ENCODE measurements at places on chromosomes 3 and 15.

DNA sequence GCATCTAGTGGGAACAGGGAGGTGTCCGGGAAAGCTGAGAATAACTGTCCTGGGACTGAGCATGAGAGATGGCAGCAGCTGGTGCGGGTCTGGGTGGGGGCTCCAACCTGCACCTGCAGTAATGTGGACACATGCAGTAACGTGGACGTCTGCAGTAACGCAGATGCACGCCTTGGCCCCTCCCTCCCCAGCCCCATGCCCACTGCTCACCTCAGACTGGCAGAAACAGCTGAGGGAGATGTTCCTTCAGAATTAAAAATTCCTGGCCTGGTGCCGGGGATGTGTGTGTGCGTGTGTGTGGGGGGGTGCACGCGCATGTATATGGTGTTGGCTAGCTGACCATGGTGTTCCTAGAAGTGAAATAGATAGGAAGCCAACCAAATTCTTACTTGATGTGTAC, 86.7 kb upstream of the OXTR start:
- DNase-seq = no peak

GRCh38 chr3:143298380-143298779, 178.8 kb downstream of the CHST2 start:
- DNase-seq = no peak

DNA sequence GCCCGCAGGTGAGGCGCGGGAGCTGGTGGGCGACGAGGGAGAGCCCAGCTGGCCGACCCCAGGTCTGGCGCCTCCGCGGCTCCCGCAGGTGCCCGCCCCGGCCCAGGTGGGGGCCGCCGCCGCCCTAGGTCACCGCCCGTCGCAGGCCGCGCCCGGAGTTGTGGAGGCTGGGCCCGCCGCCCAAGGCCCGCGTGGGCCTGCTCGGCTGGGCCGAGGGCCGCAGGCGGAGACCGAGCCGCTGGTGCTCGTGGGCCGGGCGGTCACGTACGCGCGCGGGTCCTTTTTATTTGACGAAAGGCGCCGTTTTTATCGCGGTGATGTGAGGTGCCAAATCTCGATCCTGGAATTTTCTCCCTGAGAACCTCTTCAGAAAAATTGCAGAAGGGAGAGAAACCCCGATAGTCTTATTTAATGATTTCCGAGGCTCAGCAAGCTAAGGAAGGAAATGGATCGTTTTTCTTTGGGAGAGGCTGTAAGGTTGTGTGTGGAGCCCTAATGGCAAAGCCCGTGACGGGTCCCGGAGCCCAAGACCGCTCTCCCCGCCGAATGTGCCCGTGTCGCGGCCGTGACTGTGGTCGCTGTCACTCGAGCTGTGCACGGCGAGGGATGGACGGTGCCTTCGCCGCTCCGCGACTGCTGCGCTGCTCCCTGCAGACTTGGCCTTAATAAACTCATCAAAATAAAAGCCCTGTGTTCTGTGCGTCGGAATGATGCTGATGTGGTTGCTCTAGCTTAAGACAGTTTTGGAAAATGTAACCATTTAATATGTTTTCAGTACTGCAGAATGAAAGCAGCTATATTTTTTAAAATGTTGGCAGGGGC, 612 bp downstream of the APPL1 start:
- DNase-seq = peak; percentile 44

DNA sequence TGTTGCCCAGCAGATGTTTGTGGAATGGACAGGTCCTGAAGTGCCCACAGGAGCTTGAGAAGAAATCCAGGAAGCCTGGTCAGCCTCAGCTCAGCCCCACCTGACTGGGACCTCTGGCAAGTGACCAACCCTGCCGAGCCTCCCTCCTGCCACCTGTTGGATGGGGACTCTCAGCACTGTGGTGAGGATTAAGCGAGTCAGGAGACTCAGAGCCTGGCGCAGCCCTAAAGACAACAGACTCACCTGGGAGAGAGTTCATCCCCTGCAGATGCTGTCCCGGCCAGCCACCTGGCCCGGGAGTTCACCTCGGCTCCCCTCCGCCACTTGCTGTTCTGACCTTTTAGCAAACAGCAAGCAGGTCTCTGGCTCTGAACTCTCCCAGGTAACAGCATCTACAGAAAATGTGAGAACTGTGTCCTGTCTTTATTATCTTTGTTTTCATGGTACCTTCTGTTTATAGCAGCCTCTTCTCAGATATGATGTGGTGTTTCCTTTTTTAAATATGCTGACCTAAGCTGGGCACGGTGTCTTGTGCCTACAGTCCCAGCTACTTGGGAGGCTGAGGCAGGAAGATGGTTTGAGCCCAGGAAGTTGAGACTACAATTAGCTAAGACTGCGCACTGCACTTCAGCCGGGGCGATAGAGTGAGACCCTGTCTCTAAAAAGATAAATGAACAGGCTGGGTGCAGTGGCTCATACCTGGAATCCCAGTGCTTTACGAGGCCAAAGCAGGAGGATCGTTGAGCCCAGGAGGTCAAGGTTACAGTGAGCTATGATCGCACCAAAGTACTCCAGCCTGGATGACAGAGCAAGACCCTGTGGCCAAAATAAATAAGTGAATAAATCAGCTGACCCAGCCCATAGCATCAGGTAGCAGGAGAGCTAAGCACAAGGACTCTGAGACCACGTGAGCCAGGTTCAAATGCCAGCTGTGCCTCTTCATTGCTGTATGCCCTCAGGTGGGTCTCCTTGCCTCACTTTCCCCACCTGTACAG, 32.4 kb upstream of the SLC6A6 start:
- no peak for DNase-seq

- no peak for DNase-seq
These were observed 223.3 kb downstream of the RAP2B start for GRCh38 chr3:153385343-153385742.

DNA sequence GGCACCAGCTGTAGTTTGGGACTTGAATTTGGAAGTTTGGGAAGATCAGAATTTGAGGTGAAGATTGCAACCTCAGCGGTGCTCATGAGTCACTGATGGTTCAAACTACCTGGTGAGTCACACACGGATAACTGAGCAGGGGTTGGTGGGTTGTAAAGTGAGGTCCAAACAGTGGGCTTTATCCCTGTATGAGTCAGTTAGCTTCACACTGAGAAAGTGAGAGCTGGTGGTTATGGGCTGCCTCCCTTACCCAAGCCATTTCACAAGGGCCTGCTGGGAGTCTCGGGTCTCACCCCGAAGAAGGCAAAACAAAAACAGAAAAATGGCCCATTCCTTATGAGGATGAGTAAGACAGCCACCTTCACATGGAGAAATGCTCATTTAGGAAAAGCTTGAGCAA, 77.0 kb downstream of the ITGA11 start:
- no peak for DNase-seq

All from nucleus accumbens (tissue), 56 donors.